ENCODE measurements at places on chromosomes 11 and 22.

DNA sequence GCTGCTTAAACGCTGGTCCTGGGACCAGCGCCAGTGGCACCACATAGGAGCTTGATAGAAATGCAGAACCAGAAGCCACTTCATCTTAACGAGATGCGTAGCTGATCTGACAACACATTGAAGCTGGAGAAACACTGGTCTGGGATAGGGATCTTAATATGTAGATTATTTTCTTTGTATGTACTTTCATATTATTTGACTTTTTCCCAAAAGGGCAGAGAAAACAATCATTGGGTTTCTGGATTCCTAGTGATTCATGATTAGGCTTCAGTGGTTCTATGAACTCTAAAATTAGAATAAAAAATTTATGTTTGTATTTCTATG is 12.3 kb downstream of the MPEG1 start:
- no peak for DNase-seq

- no peak for DNase-seq
Observed at GRCh38 chr11:73395297-73396208, 19.4 kb downstream of the RELT start.

GRCh38 chr11:128757235-128757711 is 63.4 kb downstream of the FLI1 start:
- no peak for DNase-seq

- DNase-seq, result peak; percentile 65
Observed at GRCh38 chr11:62427630-62428233, 8.9 kb downstream of the SCGB1A1 start.

- peak; percentile 53 for DNase-seq
Observed at GRCh38 chr11:123183391-123184099, 11.5 kb downstream of the CLMP start.

GRCh38 chr22:46519377-46519776 is 18.0 kb downstream of the CELSR1 start:
- DNase-seq, result no peak

GRCh38 chr11:22957786-22958185 is 97.5 kb upstream of the CCDC179 start:
- no peak for DNase-seq

DNA sequence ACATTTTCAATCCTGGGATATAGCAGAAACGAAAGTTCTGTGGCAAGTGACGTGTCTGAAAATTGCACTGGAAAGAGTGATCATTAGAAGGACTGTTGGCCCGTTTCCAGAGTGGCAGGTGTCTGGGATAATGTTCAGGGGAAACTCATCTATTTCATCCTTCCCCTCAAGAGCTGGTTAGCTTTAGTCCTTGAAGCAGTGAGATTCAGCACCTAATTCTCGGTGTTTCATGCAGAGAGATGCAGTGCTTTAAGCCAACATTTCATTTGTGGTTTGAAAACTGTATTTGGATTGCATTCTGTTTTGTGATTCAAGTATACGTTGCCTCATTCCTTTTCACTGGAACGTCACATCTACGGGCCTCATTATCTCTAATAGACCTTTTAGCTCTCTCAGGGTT is 205.0 kb upstream of the RAG2 start:
- no peak for DNase-seq

- no peak for DNase-seq
Observed at GRCh38 chr11:32940865-32941264, 48.3 kb downstream of the QSER1 start.

DNA sequence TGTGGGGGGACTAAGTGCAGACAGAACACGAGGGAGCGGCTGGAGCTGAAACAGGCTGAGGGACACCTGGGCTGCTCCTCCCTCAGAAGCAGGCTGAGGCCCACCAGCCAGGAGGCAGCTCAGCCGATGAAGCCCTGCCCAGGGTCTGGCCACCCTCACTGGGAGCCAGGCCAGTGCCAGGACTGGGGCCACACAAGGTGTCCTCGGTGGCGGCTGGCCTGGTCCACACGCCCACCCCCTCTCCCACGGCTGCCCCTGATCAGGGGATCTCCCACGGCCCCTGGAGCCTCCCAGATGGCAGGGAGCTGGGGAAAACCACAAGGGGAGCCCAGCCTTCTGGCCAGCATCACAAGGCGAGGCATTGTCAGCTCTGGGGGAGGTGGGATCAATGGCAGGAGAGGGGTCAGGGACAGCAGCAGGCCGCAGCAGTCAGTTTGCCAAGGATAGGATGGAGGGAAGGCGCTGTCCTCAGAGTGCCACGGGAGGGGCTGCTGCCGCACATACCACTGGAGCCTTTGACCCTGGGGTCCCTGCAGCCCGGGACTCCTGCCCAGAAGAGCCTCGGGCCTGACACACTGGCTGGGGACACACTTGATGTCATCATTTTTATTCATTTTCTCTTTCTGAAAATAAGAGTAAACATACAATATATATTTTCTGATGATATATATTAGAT is 11.7 kb upstream of the RASL10A start:
- DNase-seq, result no peak

GRCh38 chr11:45432100-45432499 is 146.0 kb upstream of the SYT13 start:
- DNase-seq, result no peak

DNA sequence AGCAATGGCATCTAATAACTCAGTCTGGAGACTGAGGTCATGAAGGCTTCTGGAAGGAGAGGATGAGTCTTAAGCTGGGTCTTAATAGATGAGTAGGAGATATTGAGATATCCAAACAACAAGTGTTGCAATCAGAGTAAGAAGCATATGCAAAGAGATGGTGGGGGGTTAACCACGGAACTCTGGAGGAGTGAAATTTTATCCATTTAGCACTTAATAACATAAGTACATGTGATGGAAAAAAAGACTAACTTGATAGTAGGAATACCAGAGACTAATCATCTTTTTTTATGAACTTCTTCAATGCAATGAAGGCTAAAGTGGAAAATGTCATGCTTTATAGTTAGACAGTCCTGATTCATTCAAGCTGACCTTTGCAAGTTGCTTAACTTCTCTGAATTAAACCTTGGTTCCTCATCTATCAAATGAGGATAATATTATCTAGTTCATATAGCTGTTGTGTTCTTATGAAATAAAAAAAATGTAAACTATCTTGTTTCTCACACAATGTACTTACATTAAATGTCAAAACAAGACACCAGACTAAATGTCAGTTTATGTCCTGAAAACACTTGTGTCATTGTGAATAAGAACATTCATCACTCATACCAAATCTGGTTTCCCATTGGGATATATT is 403.1 kb upstream of the CCDC90B start:
- no peak for DNase-seq

GRCh38 chr11:22800482-22800881 is 29.1 kb downstream of the SVIP start:
- no peak for DNase-seq

DNA sequence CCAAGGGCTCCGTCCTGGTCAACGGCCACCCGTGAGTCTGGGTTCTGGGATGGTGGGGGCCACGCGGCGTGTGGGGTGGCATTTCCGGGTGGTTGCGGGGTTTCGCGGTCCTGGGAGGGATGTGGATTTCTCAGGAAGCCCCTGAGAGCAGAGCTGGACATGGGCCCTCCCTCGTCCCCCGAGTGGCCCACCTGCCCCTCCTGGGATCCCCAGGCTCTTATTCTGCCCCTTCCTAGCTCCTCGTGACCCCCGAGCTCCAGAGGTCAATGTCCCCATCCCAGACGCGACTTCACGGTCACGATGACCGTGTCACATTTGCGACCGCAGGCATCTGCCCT is 4.4 kb downstream of the MUC5AC start:
- no peak for DNase-seq

- DNase-seq, result no peak
Observed at GRCh38 chr11:67525275-67525976, 2.2 kb upstream of the CABP2 start.

GRCh38 chr11:103680826-103681225 is 355.6 kb upstream of the DDI1 start:
- no peak for DNase-seq

DNA sequence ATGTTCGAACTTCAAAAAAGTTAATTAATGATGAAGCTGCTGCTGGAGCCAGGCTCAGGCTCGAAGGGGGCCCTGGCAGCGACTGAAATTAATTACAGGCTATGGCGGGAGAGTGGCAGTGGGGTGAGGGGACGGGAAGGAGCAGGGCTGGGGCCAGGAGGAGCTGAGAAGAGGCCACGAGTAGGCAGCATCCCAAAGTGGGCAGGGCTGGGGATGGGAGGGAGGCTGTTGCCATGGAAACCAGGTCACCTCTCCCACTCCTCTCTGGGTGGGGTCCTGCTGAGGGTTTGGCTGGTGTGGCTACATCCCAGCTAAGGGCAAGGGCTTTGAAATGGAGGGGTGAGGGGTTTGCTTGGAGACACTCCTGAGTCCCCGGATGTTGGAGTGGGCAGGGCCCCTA is 23.9 kb downstream of the CACNA1I start:
- DNase-seq, result no peak

DNA sequence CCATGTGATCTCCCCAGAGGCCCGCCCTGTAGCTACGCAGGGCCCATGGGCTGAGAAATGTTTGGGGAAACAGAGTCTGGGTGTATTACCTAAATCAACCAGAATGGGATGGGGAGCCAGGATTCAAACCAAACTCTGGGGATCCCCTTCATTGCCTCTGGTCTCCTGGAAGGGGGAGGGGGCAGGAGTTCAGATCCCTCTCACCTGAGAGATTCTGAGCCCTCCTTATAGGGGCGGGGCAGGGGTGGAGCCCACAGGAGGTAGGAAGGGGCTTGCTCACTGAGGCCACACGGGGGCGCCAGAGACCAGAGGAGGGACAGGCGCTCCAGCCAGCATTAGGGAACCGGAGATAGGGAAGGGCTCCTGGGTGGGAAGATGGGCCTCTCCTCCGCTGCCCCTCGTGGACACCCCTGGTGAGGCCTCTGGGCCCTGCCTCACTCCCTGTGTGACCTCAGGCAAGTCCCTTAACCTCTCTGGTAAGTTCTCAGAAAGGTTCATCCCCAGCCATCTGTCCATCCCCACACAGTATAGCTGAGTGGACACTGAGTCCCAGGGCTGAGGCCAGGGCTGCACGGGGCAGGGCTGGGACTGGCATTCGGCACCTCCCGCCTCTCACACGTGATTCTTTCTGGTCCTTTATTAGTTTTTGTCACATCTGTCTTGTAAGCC is 2.7 kb upstream of the CDC42BPG start:
- DNase-seq, result peak; percentile 95

GRCh38 chr11:76768909-76769560 is 14.1 kb upstream of the TSKU start:
- peak; percentile 41 for DNase-seq

- no peak for DNase-seq
Observed at GRCh38 chr11:2750682-2751522, 51.1 kb upstream of the KCNQ1OT1 start.

DNA sequence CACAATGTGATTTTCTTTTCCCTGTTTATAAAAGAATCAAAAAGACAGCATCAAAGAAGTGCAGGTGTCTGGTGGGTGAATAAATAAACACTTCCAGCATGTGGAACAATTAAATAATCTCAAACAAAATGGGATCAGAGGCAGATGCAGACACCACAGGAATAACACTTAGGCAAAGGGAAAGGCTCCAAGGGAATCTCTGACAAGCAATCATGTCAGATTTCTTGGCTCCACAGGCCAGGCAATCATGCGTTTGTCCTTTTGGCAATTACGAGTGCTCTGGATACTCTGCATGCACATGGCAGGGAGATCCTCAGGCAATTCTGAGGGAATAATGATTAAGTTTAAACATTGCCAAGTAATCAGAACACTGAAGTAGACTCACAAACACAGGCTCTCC is 403.5 kb upstream of the LUZP2 start:
- DNase-seq, result no peak

DNA sequence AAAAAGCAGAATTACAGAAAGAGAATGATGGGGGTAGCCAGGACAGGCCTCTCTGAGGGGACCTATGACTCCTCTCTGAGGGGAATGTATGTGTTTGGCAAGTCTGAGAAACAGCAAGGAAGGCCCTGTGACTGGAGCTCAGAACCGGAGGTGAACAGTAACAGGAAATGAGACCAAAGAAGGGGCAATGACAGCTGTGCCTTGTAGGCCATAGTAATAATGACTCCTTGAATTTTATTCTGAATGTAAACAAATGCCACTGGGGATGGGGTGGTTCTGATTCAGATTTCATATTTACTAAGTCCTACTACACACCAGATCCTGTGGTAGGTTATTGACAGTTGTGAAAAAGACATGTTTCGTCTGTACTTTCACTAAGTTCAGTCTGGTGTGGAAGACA is 52.8 kb upstream of the APOA1 start:
- no peak for DNase-seq

DNA sequence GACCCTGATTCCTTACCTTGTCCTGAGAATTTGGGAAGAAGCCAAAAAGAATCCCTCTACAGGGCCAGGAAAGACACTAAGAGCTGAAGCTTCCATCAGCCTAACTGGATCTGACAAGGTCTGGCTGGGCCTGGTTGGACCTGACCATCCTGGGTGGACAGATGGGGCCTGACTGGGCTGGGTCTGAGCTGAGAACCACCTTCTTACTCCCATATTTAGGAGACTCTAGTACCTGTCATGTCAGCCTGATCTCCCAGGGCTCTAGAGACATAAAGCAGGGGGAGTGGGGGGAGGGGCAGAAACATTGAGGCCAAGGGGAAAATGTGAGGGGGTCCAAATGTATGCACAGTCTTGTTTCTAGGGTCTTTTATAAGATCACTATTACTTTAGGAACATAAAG is 129.9 kb downstream of the BUD13 start:
- no peak for DNase-seq

GRCh38 chr11:44494785-44495184 is 70.7 kb upstream of the CD82 start:
- no peak for DNase-seq

DNA sequence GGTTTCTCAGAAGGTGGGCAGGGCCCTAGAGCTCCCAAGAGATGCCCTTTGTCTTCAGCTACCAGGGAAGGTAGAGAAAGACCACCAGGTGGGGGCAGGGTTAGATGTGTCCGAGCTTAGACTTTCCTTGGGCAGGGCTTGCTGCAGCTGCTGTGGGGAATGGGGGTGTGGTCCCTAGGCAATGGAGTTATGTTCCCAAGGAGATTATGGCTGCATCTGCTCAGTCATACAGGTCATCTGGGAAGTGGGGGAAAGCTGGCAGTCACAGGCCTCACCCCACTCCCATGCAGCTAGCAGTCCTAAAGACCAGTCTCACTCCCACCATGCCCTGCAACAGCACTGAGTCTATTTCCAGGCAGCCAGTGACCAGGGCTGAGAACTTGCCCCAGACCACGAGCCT is 29.5 kb downstream of the MMP27 start:
- DNase-seq, result no peak

DNA sequence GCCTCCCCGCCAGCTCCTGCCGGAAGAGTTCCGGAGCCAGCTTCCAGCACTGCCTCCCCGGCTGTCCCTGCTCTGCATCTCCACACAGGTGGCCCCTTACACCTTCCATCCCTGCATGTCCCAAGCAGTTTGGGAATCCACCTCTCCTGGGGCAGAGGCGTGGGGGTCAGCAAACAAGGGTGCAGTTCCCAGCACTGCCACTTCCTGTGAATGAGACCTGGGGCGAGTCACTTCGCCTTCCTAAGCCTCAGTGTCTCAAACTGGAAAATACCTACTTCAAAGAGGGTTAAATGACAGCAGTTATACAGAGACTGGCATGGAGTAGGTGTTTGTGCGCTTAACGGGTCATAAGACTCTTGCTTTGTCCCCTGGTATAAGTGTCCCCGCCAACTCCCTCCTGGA is 5.2 kb downstream of the CYTH4 start:
- DNase-seq, result no peak

Measured in GM03348 (cell line).